ENCODE measurements at places on chromosomes 2 and 18.

GRCh38 chr18:28594034-28594433 lies 417.1 kb upstream of the CDH2 start:
- no peak for DNase-seq

GRCh38 chr18:8359076-8359475 lies 250.2 kb upstream of the RAB12 start:
- no peak for DNase-seq

DNA sequence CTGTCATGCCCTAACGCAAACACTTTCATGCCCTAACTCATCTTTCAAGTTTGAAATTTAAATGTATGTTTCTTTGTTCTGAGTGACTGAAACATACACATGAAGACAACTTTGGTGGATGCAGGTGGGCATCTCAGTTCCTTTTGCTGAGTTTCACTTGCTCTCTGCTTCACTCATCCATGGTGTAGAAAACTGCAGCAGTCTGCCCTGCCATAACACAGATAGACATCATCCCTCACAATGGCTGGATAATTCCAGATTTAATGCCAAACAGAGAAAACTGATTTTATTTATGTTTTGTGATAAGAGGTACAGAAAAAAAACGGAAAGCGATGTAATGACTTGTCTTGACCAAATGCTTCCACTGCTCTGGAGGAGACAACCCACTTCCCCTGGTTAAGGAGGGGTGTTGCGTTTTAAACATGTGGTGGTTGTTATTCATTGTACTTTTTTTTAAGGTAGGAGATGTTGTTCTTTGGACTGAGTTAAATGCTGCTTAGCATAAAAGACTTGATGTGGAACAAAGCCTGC lies 70.4 kb downstream of the RHBDD1 start:
- no peak for DNase-seq

GRCh38 chr2:11742702-11743357 lies 3.6 kb upstream of the LPIN1 start:
- DNase-seq, result no peak

- no peak for DNase-seq
Observed at GRCh38 chr18:38956068-38956467, 1390.5 kb upstream of the CELF4 start.

Measured in activated CD8-positive, alpha-beta memory T cell treated with anti-CD3 and anti-CD28 coated beads for 1 hour (primary cell).